ENCODE measurements at places on chromosomes 2 and 18. TPM values are rescaled to one million over a fixed set of nuclear protein-coding genes. Genes with fewer than 3 reads are reported as not detected.

The PRLH gene
- total RNA-seq = not detected

The NEU2 gene
- not detected for total RNA-seq

The DUSP2 gene
- total RNA-seq = 13.5 TPM

The IRS1 gene
- total RNA-seq = 15.0 TPM

The ZNF892 gene
- 13.3 TPM for total RNA-seq

The MERTK gene
- 4.8 TPM for total RNA-seq

The SLC5A7 gene
- not detected for total RNA-seq

The RGPD4 gene
- 0.07 TPM for total RNA-seq

- H3K4me3 ChIP-seq = no peak overlapping the region
- DNase-seq = no peak
- peaks cover 2% of the 10 kb centered on the region for H3K36me3 ChIP-seq
- no peak overlapping the region for H3K27ac ChIP-seq
- no peaks in the 10 kb centered on the region for H3K27me3 ChIP-seq
Observed at GRCh38 chr2:159506764-159507440, 109.4 kb downstream of the BAZ2B start.

DNA sequence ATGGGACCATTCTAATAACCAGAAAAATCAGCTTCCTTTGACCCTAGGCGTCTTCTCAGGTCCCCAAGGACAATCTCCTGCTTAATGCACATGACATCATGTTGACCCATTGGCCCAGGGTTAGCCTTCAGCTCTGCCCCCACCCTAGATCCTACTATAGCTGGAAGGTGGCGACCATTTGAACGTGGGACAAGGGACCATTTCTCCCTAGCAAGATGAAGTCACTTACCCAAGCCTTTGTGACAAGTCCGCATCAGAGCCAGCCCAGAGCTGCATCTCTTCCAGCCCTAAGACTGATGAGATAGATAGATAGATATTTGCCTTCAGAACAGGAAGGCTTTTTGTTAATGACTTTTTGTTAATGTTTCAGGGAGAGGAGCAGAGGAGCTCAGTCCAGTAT lies 28.2 kb upstream of the TAF1B start:
- DNase-seq = no peak
- H3K27ac ChIP-seq = no peak overlapping the region
- no peak overlapping the region for H3K4me3 ChIP-seq

GRCh38 chr2:119222863-119223520 lies 642 bp upstream of the STEAP3 start:
- peak overlapping the region; percentile 53 for H3K4me3 ChIP-seq
- no peak overlapping the region for H3K27ac ChIP-seq
- DNase-seq = no peak
- peaks cover 13% of the 10 kb centered on the region for H3K4me1 ChIP-seq

- no peaks in the 10 kb centered on the region for H3K36me3 ChIP-seq
- H3K4me3 ChIP-seq = no peak overlapping the region
- no peak overlapping the region for H3K27ac ChIP-seq
- H3K4me1 ChIP-seq = peaks cover 3% of the 10 kb centered on the region
- no peaks in the 10 kb centered on the region for H3K27me3 ChIP-seq
Observed at GRCh38 chr2:210839450-210839849, 283.1 kb downstream of the CPS1 start.

GRCh38 chr2:162149940-162150339 lies 2.1 kb downstream of the GCG start:
- no peaks in the 10 kb centered on the region for H3K36me3 ChIP-seq
- H3K27me3 ChIP-seq = no peaks in the 10 kb centered on the region
- no peak overlapping the region for H3K27ac ChIP-seq
- no peak overlapping the region for H3K4me3 ChIP-seq
- peak; percentile 39 for DNase-seq
- H3K4me1 ChIP-seq = peaks cover 3% of the 10 kb centered on the region

DNA sequence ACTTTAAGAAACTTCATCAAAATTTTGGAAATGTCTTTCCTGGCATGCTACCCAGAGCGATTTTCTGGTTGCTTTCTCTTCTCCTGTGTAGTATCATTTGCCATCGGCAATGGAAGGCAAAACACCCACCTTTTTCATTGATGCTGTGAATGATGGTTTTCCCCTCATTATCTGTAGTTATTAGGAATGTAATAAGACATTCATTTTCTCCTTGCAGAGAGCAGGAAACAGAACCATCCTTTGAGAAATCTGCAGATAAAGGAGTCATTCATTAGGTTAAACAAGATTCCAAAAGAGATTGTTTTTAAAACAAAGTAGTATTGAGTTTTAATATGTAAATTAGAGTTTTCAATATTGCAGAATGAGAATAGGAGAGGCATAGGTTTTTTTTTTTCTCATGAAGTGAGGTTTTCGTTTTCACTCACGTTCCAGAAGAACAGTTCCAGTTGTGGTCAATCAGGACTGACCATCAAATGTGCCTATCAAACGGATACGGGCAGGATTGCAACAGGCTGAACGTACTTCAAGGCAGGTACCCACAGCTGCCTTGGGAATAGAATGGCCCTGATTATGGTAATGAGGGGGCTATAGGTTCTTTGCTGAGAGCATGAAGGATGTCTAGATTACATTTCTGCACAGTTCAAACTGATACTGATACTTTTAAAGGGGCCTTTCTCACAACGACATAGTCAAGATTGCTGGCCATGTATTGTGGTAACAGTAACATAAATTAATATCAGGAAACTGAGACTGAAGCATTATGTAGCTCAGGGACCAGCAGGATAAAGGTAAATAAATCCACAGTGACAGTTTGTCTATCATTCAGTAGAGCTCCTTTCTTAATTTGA lies 49.8 kb upstream of the PLA2R1 start:
- peaks cover 4% of the 10 kb centered on the region for H3K36me3 ChIP-seq
- no peaks in the 10 kb centered on the region for H3K27me3 ChIP-seq
- no peak overlapping the region for H3K27ac ChIP-seq
- no peak for DNase-seq
- H3K4me1 ChIP-seq = no peaks in the 10 kb centered on the region

GRCh38 chr2:194363878-194364277 lies 1293.1 kb upstream of the SLC39A10 start:
- no peak overlapping the region for H3K4me3 ChIP-seq
- DNase-seq = no peak
- no peaks in the 10 kb centered on the region for H3K36me3 ChIP-seq
- no peak overlapping the region for H3K27ac ChIP-seq
- no peaks in the 10 kb centered on the region for H3K4me1 ChIP-seq

- no peaks in the 10 kb centered on the region for H3K27me3 ChIP-seq
- H3K4me1 ChIP-seq = peaks cover 3% of the 10 kb centered on the region
- no peak overlapping the region for H3K27ac ChIP-seq
Observed at GRCh38 chr2:96413323-96413722, 77.8 kb downstream of the NCAPH start.

GRCh38 chr2:236824836-236825235 lies 255.2 kb downstream of the ACKR3 start:
- H3K27me3 ChIP-seq = no peaks in the 10 kb centered on the region
- H3K4me3 ChIP-seq = no peak overlapping the region
- DNase-seq = no peak
- peaks cover 17% of the 10 kb centered on the region for H3K4me1 ChIP-seq
- H3K36me3 ChIP-seq = peaks cover 13% of the 10 kb centered on the region
- no peak overlapping the region for H3K27ac ChIP-seq

GRCh38 chr2:10524341-10524740 lies 76.2 kb upstream of the ODC1 start:
- no peak overlapping the region for H3K27ac ChIP-seq
- no peaks in the 10 kb centered on the region for H3K4me1 ChIP-seq
- H3K36me3 ChIP-seq = no peaks in the 10 kb centered on the region
- no peak overlapping the region for H3K4me3 ChIP-seq
- H3K27me3 ChIP-seq = no peaks in the 10 kb centered on the region

- DNase-seq = no peak
- no peaks in the 10 kb centered on the region for H3K27me3 ChIP-seq
- no peak overlapping the region for H3K4me3 ChIP-seq
- no peaks in the 10 kb centered on the region for H3K4me1 ChIP-seq
- no peak overlapping the region for H3K27ac ChIP-seq
Observed at GRCh38 chr18:28576941-28577340, 400.0 kb upstream of the CDH2 start.

DNA sequence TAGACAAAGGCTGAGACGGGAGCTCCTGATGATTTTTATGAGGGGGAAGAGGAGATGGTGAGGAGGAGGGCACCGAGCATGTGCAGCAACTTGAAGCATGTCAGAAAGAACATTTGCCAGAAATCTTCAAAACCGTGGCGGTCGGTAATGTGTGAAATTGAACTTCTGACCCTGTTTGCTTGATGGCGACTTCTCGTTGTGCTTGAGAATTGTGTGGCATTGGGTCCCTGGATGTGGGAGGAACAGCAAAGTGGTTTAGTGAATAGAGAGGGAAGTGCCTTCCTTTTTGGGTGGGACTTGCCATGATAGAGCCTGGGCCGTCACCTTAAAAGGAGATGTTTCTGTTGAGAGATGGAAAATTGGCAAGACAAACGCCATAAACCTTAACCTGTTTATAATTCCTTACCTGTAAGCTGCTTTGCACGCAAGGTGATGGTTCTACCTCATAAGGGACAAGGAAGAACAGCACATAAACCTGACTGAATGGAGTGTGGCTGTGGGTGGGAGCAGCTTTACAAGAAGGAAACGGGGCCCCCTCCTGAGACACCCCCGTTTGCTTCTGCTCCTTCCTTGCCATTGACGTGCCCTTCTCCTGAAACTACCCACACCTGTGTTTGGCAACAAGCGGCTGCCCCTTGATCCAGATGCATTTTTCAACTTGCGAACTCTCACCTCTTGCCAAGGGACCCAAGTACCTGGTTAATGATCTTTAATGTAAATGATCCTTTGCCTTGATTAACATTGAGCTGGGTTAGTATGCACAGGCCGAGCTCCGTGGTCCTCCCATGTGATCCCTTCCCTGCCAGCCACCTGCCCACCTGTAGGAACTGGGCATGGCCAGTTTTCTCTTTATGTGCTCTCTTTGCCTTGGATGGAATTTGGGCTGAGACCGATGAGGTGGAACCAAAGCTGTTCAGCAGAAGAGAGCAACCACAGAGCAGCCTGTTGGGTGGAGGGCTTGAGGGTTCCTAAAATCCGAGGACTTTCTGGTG lies 153.2 kb downstream of the NEDD4L start:
- H3K4me1 ChIP-seq = peaks cover 19% of the 10 kb centered on the region
- H3K27ac ChIP-seq = no peak overlapping the region
- H3K27me3 ChIP-seq = no peaks in the 10 kb centered on the region
- peak overlapping the region; percentile 77 for H3K4me3 ChIP-seq
- no peak for DNase-seq
- no peaks in the 10 kb centered on the region for H3K36me3 ChIP-seq

- no peaks in the 10 kb centered on the region for H3K27me3 ChIP-seq
- DNase-seq = no peak
- no peak overlapping the region for H3K4me3 ChIP-seq
- H3K4me1 ChIP-seq = no peaks in the 10 kb centered on the region
Observed at GRCh38 chr2:173654896-173655265, 300.2 kb downstream of the CDCA7 start.

GRCh38 chr2:207229161-207229560 lies 63.4 kb upstream of the KLF7 start:
- H3K4me3 ChIP-seq = no peak overlapping the region
- H3K27ac ChIP-seq = no peak overlapping the region
- no peak for DNase-seq
- H3K27me3 ChIP-seq = no peaks in the 10 kb centered on the region

- H3K4me1 ChIP-seq = 0 out of 2 replicates have a peak, but pooled peaks cover 3% of the 10 kb centered on the region
- peaks cover 68% of the 10 kb centered on the region for H3K36me3 ChIP-seq
- H3K4me3 ChIP-seq = no peak overlapping the region
Observed at GRCh38 chr2:96864343-96865091, 5.4 kb downstream of the SEMA4C start.

DNA sequence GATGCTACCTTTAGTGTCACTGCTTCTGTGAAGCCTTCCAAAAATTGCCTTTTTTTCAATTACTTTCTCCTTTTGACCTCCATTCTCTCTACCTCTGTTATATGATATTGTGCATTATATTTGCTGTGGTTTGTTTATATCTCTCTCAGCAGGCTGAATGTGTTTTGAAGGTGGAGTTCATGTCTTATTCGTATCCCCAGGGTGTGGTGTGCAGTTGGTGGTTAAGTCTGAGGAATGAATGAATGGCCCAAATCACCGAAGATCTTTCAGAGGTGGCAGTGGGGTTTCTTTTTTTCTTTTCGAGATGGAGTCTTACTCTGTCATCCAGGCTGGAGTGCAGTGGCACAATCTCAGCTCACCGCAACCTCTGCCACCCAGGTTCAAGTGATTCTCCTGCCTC lies 53.5 kb upstream of the MAP4K3 start:
- H3K4me1 ChIP-seq = peaks cover 11% of the 10 kb centered on the region
- H3K4me3 ChIP-seq = no peak overlapping the region
- no peaks in the 10 kb centered on the region for H3K27me3 ChIP-seq
- H3K36me3 ChIP-seq = peaks cover 4% of the 10 kb centered on the region
- DNase-seq = no peak
- no peak overlapping the region for H3K27ac ChIP-seq

GRCh38 chr2:235553291-235553690 lies 59.4 kb downstream of the AGAP1 start:
- H3K27ac ChIP-seq = no peak overlapping the region
- H3K4me1 ChIP-seq = no peaks in the 10 kb centered on the region
- no peak overlapping the region for H3K4me3 ChIP-seq
- no peaks in the 10 kb centered on the region for H3K36me3 ChIP-seq
- no peaks in the 10 kb centered on the region for H3K27me3 ChIP-seq

GRCh38 chr18:9042766-9043481 lies 59.6 kb upstream of the NDUFV2 start:
- H3K27me3 ChIP-seq = no peaks in the 10 kb centered on the region
- H3K27ac ChIP-seq = no peak overlapping the region
- H3K4me1 ChIP-seq = no peaks in the 10 kb centered on the region

Data from H9 (cell line).